Esophagus squamous epithelium (tissue), 5 donors: ENCODE measurements at places on chromosomes 16 and 17. TPM values are rescaled to one million over a fixed set of nuclear protein-coding genes. Genes with fewer than 3 reads are reported as not detected.
A peak's percentile ranks its signal among the peaks of the same experiment; 100 is the strongest.

Gene BAHCC1
- 10.6 TPM for total RNA-seq

GRCh38 chr17:81120149-81120484, 45.2 kb upstream of the PVALEF start:
- no peaks in the 10 kb centered on the region for H3K36me3 ChIP-seq
- H3K27me3 ChIP-seq: peaks cover 61% of the 10 kb centered on the region
- peak overlapping the region; percentile 14 for H3K27ac ChIP-seq
- peak overlapping the region; percentile 35 for H3K4me3 ChIP-seq

GRCh38 chr17:11240041-11240840, 772 bp upstream of the SHISA6 start:
- H3K27ac ChIP-seq: peak overlapping the region; percentile 39
- no peaks in the 10 kb centered on the region for H3K27me3 ChIP-seq
- H3K4me1 ChIP-seq: peaks cover 15% of the 10 kb centered on the region
- DNase-seq: no peak
- H3K4me3 ChIP-seq: peak overlapping the region; percentile 58

DNA sequence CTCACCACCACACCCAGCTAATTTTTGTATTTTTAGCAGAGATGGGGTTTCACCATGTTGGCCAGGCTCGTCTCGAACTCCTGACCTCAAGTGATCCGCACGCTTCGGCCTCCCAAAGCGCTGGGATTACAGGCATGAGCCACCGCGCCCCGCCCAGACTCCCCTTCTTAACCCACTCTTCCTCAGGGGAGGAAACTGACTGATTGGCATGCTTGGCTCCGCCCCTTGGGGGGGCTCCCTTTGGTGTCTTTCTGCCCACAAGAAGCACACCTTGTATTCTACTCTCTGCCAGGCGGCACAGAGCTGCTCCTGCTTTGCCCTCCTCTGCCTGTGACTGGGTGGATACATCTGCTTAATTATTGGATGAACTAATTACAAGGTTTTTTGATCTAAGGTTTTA, 4.7 kb upstream of the ASGR2 start:
- H3K36me3 ChIP-seq: no peaks in the 10 kb centered on the region
- no peak overlapping the region for H3K4me3 ChIP-seq
- no peak for DNase-seq

- no peaks in the 10 kb centered on the region for H3K27me3 ChIP-seq
- H3K27ac ChIP-seq: no peak overlapping the region
- H3K36me3 ChIP-seq: no peaks in the 10 kb centered on the region
- no peak overlapping the region for H3K4me3 ChIP-seq
Observed at GRCh38 chr17:83149029-83149725, 69.8 kb downstream of the METRNL start.

- H3K4me3 ChIP-seq: no peak overlapping the region
- no peak overlapping the region for H3K27ac ChIP-seq
- no peak for DNase-seq
- H3K36me3 ChIP-seq: no peaks in the 10 kb centered on the region
Observed at GRCh38 chr17:35875800-35876139, 4.4 kb downstream of the CCL5 start.

DNA sequence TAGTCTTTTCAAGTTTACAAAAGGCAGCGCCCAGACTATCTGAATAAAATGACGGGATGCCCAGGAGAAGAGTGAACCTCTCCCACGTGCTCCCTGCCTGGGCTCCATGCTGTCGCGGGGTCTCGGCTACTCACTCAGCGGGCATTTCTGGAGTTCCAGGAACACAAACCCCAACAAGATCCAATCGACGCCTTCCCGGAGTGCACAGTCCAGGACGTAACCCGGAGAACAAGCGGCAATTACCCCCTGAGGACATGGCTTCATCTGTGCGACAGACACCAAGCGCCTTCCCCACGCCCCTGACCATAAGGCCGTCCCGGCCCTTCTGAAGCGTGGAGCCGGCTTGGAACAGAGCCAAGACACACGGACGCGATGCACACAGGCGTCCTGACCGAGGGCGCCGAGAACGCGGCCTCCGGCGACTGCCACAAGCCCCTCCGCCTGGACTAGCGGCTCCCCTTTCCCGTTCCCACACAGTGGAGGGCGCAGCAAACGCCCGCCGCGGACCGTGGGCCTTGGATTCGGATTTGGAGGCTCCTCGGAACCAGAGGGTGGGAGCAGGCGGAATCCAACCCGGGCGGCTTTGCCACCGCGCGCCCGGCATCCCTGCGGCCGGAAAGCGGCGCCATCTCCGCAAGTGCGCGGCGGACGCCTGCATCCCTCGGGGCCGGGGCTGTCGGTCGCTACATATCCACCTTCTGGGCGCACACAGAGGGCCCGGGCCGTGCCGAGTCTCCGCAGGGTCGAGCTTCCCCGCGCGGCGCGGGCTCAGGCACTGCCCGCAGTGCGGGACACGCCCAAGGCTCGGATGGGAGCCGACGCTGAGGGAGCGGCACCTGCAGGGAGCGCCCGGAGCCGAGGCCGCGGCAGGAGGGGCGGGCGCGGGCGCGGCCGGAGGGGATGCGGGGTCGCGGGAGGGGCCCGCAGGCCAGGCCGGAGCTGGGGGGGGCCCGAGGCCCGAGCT, 725 bp downstream of the ABCA3 start:
- H3K27ac ChIP-seq: peak overlapping the region; percentile 28
- H3K36me3 ChIP-seq: no peaks in the 10 kb centered on the region
- H3K4me3 ChIP-seq: peak overlapping the region; percentile 71
- peaks cover 27% of the 10 kb centered on the region for H3K4me1 ChIP-seq
- no peak for DNase-seq

DNA sequence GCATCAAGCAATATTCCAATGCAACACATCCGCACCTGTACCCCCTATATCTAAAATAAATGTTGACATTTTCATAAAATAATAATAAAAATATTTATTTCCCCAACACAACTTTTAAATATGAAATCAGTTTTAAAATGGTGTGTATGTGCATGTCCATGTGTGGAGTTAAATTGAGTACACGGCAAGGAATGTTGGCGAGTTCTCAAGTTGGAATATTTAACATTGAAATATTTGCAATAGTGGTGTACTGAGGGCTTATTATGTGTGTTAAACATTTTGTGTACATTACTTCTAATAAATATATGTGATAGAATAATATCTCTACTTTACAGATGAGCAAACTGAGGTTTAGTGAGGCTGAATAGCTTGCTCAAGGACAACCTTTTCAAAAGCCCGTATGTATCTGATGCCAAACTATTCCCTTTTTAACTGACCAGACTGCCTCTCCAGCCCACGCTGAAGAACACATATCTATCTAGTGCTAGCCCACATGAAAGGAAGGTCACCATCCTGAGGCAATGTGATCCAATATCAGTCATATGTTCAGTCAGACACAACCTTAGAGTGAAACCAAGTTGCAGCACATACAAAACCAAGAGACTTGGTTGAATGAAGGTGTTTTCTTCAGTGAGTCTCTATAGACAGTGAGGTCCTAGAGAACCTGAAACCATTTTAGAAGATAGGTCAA, 192.2 kb upstream of the CDH11 start:
- no peaks in the 10 kb centered on the region for H3K36me3 ChIP-seq
- no peaks in the 10 kb centered on the region for H3K27me3 ChIP-seq
- DNase-seq: no peak
- H3K4me1 ChIP-seq: no peaks in the 10 kb centered on the region

- no peaks in the 10 kb centered on the region for H3K36me3 ChIP-seq
- no peak for DNase-seq
- no peaks in the 10 kb centered on the region for H3K27me3 ChIP-seq
Observed at GRCh38 chr17:55421179-55421934, at the start of gene MMD. Gene MMD (minus strand): TSS chr17:55421835. CDS start chr17:55421695, 140 bp downstream.

DNA sequence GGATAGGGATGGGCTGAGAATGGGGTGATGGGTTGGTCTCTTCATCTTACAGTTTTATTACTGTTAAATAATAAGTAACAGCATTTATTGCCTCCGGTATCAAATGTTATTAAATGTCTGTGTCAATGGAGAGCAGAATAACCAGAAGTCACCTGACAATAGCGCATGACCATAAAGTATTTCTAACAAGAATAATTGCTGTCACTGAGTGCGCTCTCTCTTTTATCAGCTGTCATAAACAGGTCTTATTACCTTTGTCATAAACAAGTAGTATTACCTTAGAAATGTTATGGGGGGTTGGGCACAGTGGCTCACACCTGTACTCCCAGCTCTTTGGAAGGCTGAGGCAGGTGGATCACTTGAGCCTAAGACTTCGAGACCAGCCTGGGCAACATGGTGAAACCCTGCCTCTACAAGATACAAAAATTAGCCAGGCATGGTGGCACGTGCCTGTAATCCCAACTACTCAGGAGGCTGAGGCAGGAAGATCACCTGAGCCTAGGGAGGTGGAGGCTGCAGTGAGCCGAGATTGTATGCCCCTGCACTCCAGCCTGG, 120.6 kb downstream of the MAP2K6 start:
- no peak overlapping the region for H3K4me3 ChIP-seq
- H3K36me3 ChIP-seq: peaks cover 40% of the 10 kb centered on the region
- no peak for DNase-seq
- no peaks in the 10 kb centered on the region for H3K4me1 ChIP-seq

Gene EPN3
- 111 TPM for total RNA-seq

- no peaks in the 10 kb centered on the region for H3K27me3 ChIP-seq
- no peak for DNase-seq
- H3K36me3 ChIP-seq: no peaks in the 10 kb centered on the region
- peak overlapping the region; percentile 72 for H3K4me3 ChIP-seq
- H3K4me1 ChIP-seq: peaks cover 35% of the 10 kb centered on the region
Observed at GRCh38 chr17:62628831-62629555, 1.5 kb downstream of the MRC2 start.

Gene PLD6
- total RNA-seq: 1.1 TPM

DNA sequence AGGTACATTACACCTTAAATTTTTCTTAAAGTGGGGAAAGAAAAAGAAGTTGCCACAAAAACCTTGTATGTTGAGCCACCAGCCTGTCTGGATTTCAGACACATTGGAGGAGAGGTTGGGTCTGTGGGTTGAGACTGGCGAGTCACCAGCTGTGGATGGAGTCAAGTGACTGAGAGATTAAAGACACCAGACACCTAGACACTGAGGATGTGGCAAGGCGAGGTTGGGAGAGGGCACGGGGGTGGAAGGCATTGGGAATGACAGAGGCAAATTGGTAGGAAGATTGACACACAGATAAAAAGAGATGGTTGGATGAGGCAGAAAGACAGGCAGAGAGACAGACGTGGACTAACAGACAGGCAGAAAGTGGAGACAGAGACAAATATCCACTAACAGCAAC, 49.6 kb downstream of the KCNJ12 start:
- H3K27ac ChIP-seq: no peak overlapping the region
- no peaks in the 10 kb centered on the region for H3K36me3 ChIP-seq
- no peaks in the 10 kb centered on the region for H3K4me1 ChIP-seq
